Left hindlimb (tissue), 1 donor: ENCODE measurements at places on chromosomes 2 and 18.
A peak's percentile ranks its signal among the peaks of the same experiment; 100 is the strongest.

DNA sequence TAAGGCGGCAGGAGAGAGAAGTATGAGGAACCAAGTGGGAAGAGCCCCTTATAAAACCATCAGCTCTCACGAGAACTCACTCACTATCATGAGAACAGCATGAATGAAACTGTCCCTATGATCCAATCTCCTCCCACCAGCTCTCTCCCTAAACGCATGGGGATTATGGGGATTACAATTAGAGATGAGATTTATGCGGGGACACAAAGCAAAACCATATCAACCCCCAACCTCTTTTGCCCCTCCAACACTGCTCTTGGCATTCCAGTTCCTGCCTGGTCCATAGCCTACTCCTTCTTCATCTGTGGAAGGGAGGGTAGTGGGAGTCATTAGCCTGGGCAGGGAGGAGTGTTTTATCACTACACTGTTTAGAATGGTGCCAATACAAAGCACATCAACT is 1.4 kb upstream of the EHD3 start:
- DNase-seq: no peak

DNA sequence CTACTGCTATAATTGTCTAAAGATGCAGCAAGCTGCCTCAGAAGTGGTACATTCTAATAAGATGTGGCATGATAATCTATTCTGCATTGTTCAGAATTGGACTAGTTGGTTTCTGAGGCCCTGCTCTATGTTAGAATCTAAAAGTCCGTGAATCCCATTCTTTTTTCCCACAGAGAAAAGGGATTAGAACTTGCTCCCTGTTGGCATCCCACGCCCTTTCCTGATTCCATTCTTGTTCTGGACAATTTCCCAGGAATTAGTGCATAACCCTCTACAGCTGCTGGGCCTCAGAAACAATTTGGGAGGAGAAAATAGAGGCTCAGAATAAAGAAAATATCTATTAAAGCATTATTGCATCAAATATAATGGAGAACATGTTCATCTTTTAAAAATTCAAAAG is 282.7 kb downstream of the NRXN1 start:
- no peak for DNase-seq

- DNase-seq: no peak
These were observed 89.7 kb upstream of the TTC39C start for GRCh38 chr18:23924813-23925212.

DNA sequence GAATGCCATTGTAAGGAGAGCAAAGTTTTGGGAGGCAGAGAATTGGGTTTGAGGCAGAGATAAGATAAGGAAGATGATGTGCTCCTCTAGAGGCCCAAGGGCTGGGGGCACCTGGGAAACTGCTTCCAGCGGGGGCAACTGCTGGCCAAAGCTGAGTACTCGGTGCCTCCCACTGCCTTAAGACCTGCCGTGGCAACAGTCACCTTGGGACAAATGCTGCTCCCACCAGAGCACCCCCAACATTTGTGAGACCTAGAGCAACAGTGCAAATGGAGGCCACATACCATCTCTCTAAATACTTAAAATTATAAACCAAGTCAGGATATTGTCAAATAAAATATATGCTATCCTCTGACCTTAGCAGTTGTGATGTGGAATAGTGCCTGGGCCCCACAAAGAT is 127.1 kb downstream of the CAPN13 start:
- DNase-seq: no peak

- no peak for DNase-seq
These were observed 206.7 kb upstream of the RBBP8 start for GRCh38 chr18:22726469-22726868.

- DNase-seq: no peak
These were observed 13.3 kb downstream of the UBE2F start for GRCh38 chr2:237980087-237980486.

GRCh38 chr2:7725850-7726242 is 808.6 kb downstream of the RNF144A start:
- no peak for DNase-seq

DNA sequence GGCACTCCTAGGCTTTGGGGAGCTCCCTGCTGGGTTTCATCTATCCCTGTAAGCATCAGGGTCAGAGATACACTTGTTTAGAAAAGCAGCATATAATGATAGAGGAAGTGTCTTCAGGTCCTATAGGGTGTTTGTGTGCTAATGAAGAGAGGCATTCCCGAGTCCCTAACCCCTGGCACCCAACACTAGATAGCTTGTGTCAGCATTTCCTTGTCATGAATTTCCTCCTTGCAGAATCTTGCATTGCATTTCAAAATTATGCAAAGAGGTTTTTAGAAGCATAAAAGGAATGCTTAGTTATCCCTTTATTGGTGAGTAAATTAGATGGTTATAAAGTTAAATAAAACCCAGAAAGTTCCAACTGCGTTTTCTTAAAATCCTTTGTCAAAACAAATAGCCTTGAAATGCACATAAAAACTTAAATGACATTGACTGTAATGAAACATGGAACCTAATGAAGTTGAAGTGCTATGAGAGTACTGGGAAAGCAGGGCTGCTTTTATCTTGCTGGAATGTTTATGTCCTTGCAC is 63.7 kb upstream of the LHCGR start:
- no peak for DNase-seq

- no peak for DNase-seq
These were observed 471.7 kb downstream of the SOX11 start for GRCh38 chr2:6163932-6164331.

GRCh38 chr2:233456934-233457333 is 102.6 kb downstream of the DGKD start:
- peak; percentile 22 for DNase-seq

DNA sequence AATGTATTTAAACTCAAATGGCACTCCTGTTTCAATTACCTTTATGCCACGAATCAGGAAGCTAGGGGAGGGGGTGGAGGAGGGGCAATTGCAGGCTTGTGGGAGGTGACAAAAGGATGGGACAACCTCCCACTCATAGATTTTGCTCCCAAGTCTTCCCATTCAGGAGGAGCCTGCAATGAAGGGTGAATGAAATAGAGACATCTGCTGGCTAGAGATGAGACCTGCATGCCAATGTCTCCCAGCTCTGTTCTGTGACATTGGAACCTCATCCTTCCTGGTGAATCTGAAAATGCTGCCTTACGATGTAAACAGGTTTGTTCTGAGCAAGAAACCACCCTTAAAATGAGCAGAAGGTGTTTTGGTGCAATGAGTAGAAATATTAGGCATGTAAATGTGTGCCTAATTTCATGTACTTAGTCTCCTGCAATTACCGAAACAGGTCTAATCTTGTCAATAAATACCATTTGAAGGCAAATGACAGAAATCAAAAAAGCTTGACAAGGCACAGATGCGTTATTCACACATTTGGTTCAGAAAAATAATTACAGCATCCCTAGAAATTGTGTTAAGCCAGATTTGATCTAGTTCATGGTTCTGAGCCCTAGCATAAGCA is 2.7 kb upstream of the PID1 start:
- peak; percentile 82 for DNase-seq

DNA sequence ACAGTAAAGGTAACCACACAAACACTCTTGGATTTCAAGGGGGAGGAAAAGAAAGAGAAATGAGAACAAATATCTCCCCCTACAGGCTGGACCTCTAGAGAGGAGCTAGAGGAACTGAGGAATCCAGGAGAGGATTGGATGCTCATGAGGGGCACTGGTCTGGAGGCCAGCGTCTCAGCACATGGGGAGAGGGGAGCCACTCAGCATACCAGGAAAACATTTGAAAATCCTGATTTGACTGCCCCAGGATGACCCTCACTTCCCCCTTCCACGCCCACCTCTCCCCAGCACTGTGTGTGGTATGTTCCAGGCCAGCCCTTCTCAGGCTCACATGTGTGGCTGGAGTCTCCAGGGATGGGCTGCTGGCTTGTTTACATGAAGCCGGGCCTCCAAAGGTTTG is 396.8 kb upstream of the ID2 start:
- DNase-seq: no peak

GRCh38 chr2:37154785-37155184 is 2.0 kb downstream of the EIF2AK2 start:
- no peak for DNase-seq

DNA sequence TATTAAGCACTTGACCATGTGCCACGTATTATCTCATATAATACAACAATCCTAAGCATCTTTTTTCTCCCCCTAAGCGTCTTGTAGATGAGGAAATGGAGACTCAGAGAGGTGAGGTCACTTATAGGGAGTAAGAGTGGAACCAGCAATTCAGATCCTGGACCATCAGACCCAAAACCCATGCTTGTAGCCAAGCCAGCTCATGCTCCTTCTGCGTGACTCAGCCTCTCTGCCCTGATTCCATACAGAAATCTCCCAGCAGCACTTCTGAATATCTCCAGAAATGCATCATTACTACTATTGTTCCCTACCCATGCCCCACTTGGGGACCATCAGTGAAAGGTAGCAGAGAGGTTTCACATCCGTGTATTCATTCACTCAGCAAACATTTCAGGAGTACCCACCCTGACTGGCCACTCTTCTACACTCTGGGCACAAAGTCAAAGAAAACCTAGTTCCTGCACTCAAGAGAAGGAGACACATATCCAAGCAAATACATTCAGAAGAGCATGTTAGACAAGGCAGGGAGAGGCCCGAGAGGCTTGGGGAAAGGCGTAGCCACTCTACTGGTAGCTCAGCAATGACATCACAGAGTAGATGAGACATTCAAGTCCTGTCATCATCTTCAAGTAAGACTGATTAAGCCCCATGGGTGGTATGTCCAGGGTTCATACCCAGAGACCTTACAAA is 141.9 kb downstream of the MTCL1 start:
- no peak for DNase-seq

DNA sequence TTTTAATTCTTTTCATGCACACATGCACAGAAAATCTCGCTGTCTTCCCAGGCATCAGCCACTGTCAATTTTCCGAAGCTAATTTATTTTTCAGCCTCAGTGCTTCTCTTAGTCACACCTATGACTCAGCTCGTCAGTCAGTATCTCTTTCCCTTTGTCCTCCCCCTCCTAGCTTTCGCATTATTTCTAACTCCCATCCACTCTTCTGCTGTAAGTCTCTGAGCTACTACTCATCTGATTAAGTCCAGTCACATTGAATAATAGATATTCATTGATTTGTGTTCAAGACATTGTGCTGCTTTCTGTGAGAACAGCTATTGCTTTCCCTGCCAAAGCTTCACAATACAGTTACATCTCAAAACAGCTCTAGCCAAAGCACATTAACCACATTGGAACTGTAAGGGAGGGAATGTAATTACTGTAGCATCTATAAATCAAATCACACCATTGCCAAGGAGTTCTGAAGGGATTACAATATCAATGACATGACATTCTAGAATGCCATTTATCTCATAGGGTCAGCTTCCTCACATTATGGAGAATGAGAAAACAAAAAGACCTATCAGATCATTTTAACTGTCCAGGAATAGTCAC is 89.4 kb downstream of the SCN3A start:
- DNase-seq: no peak

DNA sequence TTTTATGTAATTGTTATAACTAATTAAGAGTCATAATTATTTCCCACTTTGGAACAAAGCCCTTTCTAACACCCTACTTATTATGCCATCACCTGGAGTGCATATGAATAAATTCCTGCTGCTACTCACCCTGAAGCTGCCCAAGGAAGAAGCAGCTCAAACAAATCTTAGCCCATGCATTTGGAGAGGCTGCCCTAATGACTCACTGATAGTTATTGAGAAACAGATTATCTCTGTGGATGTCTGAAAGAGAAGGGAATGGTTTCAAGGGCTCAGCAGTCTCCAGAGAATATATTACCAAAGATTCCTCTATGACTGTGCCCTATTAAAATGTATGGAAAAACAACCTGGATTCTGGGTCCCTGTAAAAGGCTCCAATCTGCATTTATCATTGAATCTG is 81.0 kb downstream of the GPR39 start:
- no peak for DNase-seq

- no peak for DNase-seq
These were observed 262.8 kb downstream of the PTH2R start for GRCh38 chr2:208669394-208669793.

DNA sequence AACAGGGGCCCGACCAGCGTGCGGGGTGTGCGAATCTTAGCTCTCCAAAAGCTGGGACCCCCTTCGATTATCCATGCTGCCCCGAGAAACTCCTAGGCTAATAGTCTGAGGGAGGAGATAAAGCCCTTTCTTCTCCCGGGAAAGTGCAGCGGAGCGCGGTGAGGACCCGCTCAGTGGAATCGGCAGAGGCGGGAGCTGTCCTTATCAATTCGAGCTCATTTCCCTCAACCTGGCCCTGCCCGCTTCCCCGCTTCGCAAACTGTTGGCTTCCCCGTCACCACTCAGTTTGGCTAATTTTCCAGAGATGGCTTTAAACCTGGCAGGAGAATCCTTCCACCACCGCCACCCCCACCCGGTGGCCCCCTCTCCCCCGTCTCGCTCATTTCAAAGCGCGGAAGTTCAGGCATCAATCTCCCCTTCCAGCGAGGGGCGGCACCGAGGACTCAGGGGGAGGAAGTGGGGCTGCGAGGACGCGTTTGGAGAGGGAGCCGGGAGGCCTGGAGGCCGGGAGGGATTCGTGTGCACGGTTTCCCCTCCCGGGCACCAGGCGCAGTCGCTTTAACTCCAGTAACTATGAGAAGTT is 1.6 kb downstream of the KLHL14 start:
- peak; percentile 61 for DNase-seq

- DNase-seq: no peak
These were observed 34.4 kb downstream of the ANKRD44 start for GRCh38 chr2:197276156-197276555.

DNA sequence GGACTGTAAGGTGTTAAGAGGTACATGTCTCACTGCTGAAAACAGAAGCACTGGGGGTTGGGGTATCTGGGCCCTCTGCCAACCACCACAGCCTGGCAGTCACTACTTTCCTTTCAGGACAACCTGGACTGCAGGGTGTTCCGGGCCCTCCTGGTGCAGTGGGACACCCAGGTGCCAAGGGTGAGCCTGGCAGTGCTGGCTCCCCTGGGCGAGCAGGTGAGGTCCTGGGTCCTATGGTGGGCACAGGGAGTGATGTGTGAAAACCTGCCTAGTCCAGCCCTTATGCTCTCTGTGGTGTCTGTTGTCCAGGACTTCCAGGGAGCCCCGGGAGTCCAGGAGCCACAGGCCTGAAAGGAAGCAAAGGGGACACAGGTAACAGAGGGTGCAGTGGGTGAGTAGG is 40.0 kb downstream of the MARCO start:
- no peak for DNase-seq

GRCh38 chr2:128797533-128797932 is 478.9 kb upstream of the HS6ST1 start:
- DNase-seq: no peak

GRCh38 chr2:173258701-173259100 is 96.0 kb upstream of the CDCA7 start:
- no peak for DNase-seq
